ENCODE measurements at places on chromosomes 13 and 19.

GRCh38 chr13:102367836-102368235 is 34.0 kb downstream of the FGF14 start:
- no peak for DNase-seq

DNA sequence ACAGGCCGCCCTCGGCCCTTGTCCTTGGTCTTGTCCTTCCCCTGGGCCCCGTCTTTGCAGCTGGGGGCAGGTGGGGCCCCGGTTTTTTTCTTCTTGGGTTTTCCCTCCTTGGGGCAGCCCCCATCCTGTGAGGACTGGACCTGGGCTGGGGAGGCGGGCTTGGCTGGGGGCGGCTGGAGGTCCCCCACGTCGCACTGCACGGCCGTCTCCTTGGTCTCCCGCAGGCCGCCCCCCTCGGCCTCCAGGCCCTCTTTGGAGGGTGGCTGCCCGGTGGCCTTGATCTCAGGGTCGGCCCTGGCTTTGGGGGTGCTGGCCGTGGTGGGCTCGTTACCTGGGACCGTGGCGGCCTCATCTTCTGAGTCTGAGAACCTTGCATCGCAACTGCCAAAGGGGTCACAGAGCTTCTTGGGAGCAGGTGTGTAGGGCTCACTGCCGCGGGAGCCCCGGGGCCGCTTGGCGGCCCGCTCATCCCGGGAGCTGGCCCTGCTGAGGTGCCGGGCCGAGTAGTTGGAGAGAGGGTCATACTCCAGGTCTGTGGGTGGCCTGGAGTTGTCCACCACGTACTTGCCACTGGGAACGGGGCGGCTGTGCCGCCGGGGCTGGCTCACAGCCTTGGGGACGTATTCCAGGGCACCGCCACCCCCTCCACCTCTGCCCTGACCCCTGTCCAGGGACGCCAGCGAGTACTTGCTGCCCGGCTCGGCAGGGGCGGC is 15.6 kb upstream of the ATP8B3 start:
- DNase-seq, result no peak

GRCh38 chr13:40537146-40537895 is 129.1 kb downstream of the FOXO1 start:
- no peak for DNase-seq

GRCh38 chr19:23343434-23344010 is 51.7 kb downstream of the ZNF91 start:
- DNase-seq, result no peak

- no peak for DNase-seq
These were observed 659 bp downstream of the GNA11 start for GRCh38 chr19:3094601-3095440.

GRCh38 chr13:97327086-97327485 is 105.0 kb downstream of the MBNL2 start:
- DNase-seq, result no peak

GRCh38 chr13:111924678-111925075 is 142.3 kb upstream of the SOX1 start:
- no peak for DNase-seq

- no peak for DNase-seq
These were observed 43.3 kb upstream of the PEPD start for GRCh38 chr19:33564836-33565338.

GRCh38 chr13:60397704-60398378 is 821 bp downstream of the TDRD3 start:
- peak; percentile 7 for DNase-seq

GRCh38 chr19:47381653-47382279 is 32.7 kb downstream of the DHX34 start:
- DNase-seq, result no peak

DNA sequence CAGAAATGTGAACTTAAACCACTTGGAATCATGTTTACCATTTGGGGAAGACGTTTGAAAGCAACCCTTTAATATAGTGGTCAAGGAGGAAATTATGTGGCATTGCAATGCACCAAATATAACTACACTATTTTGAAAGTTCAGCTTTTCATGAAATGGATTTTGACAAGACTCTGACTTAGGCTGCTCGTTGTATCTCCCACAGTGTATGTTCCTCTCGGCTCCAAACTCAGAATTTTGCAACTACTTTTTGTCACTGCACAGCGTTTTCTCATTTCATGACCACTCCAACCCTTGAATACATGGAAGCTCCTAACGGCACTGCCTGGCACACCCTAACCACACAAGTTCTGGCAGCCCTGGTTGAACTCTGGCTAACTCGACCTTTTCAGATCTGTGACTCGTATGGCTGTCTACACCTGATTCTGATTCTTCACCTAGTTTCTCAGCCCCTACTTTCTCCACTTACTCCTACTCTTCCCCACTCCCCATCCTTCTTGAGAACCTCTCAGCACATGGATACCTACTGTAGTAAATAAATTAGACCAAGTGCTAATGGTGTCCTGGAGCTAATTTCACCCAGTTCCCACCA is 7.0 kb upstream of the POMP start:
- no peak for DNase-seq

DNA sequence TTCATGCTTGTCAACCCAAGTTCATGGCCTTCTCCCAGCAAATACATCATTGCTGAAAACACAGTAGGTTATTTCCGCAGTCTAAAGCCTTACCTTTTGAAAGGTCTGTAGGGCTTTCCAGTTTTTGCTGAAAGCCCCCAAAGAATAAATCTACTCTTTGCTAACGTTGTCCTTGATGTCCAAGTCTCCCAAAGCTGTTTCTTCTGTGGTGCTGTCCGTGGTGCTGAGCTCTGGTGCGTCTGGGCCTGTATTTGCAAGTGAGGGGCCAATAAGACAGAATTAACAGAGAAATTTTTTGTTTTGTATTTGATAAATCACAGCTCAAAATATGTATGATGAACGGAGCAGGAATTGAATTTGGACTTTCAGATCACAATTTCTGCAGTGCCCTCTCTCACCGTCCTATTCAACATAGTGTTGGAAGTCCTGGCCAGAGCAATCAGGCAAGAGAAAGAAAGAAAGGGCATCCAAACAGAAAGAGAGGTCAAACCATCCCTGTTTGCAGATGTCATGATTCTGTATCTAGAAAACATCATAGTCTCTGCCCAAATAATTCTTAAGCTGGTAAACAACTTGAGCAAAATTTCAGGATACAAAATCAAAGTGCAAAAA is 9.8 kb upstream of the LGALS16 start:
- peak; percentile 4 for DNase-seq

GRCh38 chr13:44312834-44313551 is 60.6 kb upstream of the SERP2 start:
- no peak for DNase-seq

GRCh38 chr13:57345526-57345925 is 178.5 kb downstream of the PRR20E start:
- DNase-seq, result no peak

DNA sequence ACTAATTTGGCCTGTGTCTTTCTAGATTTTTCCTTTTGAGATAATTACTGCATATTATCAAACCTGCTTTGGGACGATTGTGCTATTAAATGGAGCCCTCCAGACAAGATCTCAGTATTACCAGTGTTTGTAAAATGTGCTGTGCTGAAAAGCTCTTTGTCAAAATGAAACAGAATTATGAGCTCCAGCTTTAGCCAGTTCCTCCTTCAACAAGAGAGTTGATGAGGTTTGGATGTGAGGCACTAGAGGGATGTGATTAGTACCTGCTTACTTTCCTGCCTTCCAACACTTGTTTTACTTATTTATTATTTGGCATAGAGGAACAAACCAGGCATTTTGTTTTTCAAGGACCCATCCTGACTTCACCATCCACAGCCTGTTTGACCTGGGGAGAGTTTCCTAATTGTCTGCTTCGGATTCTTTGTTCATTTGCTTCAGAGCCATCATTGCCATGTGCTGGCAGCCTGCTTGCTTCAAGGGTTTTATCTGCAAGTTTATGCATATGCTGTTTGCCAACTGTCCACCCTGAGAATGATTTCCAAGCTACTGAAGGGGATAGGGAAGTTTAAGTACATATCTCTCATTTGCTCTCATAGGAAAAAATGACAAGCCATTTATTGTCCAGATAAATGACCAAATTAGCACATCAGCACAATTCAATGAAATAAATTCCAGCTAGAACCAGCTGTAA is 32.9 kb upstream of the CPB2 start:
- no peak for DNase-seq

DNA sequence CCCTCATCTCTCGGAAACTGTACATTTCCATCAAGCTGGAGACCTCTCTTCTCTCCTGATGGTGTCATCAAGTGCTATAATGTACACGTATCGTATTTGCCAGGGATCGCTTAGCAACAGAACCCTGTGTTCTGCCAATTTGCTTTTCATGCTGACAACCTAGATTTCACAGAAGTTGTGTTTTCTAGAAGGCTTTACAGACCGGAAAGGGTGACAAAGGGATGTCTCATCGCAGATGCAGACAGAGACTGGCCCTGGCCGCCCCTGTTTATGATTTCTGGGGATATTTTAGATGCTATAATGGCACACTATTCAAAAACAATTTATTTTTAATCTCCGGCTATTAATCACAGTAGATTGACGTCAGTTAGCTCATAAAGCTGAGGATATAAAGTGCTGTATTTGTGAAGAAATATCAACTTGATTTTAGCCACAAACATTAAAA is 291.4 kb downstream of the IRS2 start:
- DNase-seq, result no peak

Data from glomerular endothelial cell (primary cell).